Choroid plexus epithelial cell (primary cell): ENCODE measurements at places on chromosomes 12 and 14.

DNA sequence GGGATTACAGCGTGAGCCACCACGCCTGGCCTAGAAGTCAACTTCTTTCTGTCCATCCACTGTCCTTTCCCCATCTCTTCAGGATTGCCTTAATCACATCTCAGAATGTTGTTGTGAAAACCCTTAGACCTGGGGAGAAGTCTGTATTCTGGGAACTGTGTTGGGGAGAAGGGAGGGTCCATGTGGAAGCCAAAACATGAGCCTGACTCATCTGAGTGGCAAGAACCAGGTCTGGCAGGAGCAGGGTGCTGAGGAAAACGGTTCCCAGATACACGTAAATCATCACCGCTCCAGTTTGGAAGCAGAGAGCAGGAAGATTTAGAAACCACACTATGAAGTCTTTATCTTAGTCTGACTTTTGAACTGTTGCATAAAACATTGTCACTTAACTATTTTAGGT is 245.6 kb upstream of the RGS6 start:
- DNase-seq = peak; percentile 55

DNA sequence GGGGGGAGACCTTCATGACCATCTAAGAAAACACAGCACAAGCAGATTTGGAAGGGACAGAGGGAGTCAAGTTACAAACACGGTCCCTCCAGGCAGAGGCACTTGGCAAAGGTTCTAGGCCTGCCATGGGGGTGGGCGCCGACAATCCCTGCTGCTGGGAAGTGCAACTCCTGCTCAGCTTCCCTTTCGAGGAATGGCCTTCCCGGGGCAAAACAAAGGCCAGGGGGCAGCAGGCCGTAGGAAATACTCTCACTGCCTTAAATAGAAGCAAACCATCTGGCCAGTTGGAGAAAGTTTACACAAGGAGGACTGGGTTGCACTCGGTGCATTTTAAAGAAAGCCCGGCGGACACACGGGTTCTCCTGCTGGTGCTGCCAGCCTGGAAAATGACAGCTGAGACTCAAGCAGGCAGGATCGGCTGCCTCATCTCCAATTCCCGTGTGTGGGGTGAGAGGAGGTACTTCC is 65.8 kb downstream of the ITPK1 start:
- DNase-seq = peak; percentile 36

GRCh38 chr14:93085911-93086310 is 29.8 kb downstream of the ITPK1 start:
- DNase-seq = no peak

DNA sequence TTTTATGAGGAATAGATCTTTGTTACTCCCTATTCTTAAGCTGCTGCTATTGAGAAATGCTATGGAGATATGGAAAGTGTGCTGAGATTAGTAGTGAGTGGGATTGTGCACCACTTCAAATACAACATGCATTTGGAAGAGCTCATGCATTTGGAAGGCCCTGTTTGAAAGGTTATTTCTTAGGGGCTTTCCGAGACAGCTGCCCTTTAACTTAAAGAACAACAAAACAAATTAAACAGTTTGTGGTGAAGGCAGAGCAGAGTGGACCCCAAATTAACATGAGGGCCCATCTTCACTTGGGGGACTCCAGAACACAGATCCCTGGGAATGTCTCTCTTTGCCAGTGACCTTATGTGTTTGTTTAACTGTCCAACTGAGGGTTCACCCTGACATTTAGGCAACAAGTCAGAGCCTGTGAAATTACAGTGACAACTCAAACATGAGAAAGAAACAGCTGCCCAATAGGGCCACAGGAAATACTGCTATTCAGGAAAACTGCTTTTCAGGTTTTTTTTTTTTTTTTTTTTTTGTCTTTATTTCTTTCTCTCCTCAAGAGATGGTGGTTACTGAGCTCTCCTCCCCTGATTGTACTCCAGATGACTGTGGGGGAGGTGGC is 41.4 kb upstream of the IGF1 start:
- DNase-seq = no peak

GRCh38 chr14:22588526-22589095 is 413 bp downstream of the DAD1 start:
- no peak for DNase-seq

GRCh38 chr12:7638064-7638759 is 27.5 kb downstream of the APOBEC1 start:
- peak; percentile 6 for DNase-seq

DNA sequence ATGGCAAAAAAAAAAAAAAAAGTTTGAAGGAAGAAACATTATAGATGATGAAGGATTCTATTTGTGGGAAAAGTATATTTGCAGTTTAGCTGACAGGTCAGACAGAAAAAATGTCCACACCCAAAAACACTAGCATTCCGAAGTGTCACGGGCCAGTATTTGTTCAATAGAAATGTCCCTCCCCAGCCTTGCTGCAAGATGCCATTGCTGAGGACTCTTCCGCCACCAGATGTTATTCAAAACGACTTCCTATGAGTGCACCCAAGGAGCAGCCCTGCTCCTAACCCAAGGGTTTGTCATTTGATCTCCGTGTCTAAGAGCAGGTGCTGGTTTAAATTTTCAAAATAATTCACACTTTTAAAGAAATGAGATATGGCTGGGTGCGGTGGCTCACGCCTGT is 163.1 kb downstream of the GCH1 start:
- DNase-seq = no peak

DNA sequence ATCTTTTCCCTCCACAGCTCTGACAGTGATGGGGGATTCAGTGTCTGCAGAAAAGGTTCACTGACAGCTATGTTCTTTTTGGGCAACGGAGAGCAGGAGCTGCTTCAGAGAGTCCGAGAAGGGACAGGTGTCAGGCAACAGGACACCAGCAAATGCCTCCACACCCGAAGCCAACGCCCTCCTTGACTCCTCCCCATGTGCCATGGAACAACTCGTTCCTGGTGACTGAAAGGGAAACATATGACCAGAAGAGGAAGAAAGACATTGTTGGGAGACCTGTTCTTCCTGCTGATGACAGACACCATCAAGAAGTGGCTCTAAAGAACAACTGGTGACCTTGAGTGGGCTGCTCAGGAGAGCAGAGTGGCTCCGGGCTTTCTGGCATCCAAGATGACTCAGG is 172.3 kb upstream of the NOS1 start:
- DNase-seq = no peak

- DNase-seq = no peak
Observed at GRCh38 chr14:64971943-64972791, at the start of gene RAB15. RAB15 (minus strand) TSS chr14:64972336; CDS start chr14:64972076, 260 bp downstream.

- no peak for DNase-seq
Observed at GRCh38 chr12:47097276-47097896, 17.6 kb upstream of the AMIGO2 start.

GRCh38 chr12:5466521-5466960 is 34.6 kb downstream of the NTF3 start:
- DNase-seq = no peak

DNA sequence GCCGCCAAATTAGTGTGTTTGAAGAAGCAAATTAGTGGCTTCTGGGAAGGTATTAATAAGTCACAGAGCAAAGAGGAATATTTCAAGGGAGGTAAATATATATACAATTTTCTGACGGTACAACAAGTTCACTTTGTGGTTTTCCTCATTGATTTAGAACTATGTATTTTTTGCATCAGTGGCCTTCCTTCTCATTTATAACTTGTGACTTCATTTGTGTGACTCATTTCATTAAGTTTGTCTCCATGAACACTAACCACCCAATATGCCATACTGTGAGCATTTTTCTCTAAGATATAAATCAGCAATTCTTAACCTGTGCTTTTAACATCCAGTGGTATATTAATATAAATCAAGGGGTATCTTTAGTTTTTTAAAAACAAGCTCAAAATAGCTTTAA is 29.3 kb upstream of the ARHGAP5 start:
- DNase-seq = peak; percentile 34

GRCh38 chr12:54392485-54393206 is 8.1 kb upstream of the ZNF385A start:
- no peak for DNase-seq

- no peak for DNase-seq
Observed at GRCh38 chr12:10521555-10521954, 15.9 kb downstream of the EIF2S3B start.

- peak; percentile 76 for DNase-seq
Observed at GRCh38 chr12:27260746-27261145, 16.7 kb downstream of the STK38L start.

- DNase-seq = no peak
Observed at GRCh38 chr14:27134200-27134599, 536.4 kb upstream of the NOVA1 start.

GRCh38 chr12:27899151-27899661 is 73.3 kb downstream of the PTHLH start:
- DNase-seq = peak; percentile 99
